Mesangial cell (primary cell): ENCODE measurements at places on chromosomes 6 and 20. TPM values are rescaled to one million over a fixed set of nuclear protein-coding genes. Genes with fewer than 3 reads are reported as not detected.

Gene INSM1
- not detected in 2 replicates for total RNA-seq

Gene CCDC170
- total RNA-seq, result 0.33 and 0.76 TPM in 2 replicates

Gene SIRPG
- total RNA-seq, result not detected in 2 replicates

Gene TNFRSF6B
- total RNA-seq, result 127 and 248 TPM in 2 replicates

Gene TSBP1
- total RNA-seq, result not detected in 2 replicates

Gene UNC93A
- not detected in 2 replicates for total RNA-seq

Gene SGK2
- total RNA-seq, result 1.8 and 15.6 TPM in 2 replicates

Gene GHRH
- total RNA-seq, result not detected in 2 replicates

Gene PACRG
- under 0.01 and 2.4 TPM in 2 replicates for total RNA-seq

Gene PERP
- total RNA-seq, result 41.5 and 43.3 TPM in 2 replicates

Gene HRH3
- not detected in 2 replicates for total RNA-seq

Gene CST7
- total RNA-seq, result not detected in 2 replicates

Gene NFATC2
- 2.3 and 3.5 TPM in 2 replicates for total RNA-seq

Gene EYS
- not detected in 2 replicates for total RNA-seq

Gene PPT2
- 23.1 and 37.3 TPM in 2 replicates for total RNA-seq

Gene XKR7
- not detected in 2 replicates for total RNA-seq

Gene FAM184A
- total RNA-seq, result 0.38 and 0.49 TPM in 2 replicates

Gene CBLN4
- total RNA-seq, result not detected in 2 replicates

Gene CGAS
- 2.2 and 5.4 TPM in 2 replicates for total RNA-seq

Gene ARMH2
- not detected in 2 replicates for total RNA-seq

Gene RSPH9
- total RNA-seq, result 0.16 and 0.89 TPM in 2 replicates

Gene NRSN1
- total RNA-seq, result not detected in 2 replicates

Gene GABRR1
- total RNA-seq, result not detected in 2 replicates

Gene HSPA12B
- total RNA-seq, result 0.13 TPM in 1 of 2 replicates, not detected in the other

Gene TINAG
- 0.16 and 4.6 TPM in 2 replicates for total RNA-seq

Gene TRIM31
- total RNA-seq, result not detected in 2 replicates

Gene SLC17A3
- total RNA-seq, result 0.89 TPM in 1 of 2 replicates, not detected in the other

Gene COL19A1
- not detected in 2 replicates for total RNA-seq

Gene TBCC
- 30.8 and 34.2 TPM in 2 replicates for total RNA-seq

Gene FAM217A
- not detected in 2 replicates for total RNA-seq

Gene ACTL10
- total RNA-seq, result 0.98 and 1.5 TPM in 2 replicates
